Left forelimb (tissue), 1 donor: ENCODE measurements at places on chromosomes 1 and 21.

DNA sequence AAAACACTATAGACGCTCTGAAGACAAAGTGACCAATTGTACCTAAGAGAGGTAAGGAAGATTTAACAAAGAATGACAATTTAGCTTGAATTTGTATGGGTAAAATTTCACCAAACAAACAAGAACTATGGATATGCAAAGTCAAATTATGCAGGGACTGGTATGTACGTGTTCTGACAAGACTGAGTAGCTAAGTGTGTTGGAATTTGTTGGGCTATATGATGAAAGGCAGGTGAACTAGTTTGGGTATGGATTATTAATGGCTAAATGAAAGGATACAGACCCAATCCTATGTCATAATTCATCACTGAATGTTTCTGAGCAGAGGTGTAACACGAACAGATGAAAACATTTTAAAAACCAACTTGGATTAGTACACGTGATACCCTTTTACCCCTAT is 7.6 kb downstream of the DNTTIP2 start:
- no peak for DNase-seq

GRCh38 chr1:31647106-31647505 is 2.4 kb upstream of the PEF1 start:
- no peak for DNase-seq

DNA sequence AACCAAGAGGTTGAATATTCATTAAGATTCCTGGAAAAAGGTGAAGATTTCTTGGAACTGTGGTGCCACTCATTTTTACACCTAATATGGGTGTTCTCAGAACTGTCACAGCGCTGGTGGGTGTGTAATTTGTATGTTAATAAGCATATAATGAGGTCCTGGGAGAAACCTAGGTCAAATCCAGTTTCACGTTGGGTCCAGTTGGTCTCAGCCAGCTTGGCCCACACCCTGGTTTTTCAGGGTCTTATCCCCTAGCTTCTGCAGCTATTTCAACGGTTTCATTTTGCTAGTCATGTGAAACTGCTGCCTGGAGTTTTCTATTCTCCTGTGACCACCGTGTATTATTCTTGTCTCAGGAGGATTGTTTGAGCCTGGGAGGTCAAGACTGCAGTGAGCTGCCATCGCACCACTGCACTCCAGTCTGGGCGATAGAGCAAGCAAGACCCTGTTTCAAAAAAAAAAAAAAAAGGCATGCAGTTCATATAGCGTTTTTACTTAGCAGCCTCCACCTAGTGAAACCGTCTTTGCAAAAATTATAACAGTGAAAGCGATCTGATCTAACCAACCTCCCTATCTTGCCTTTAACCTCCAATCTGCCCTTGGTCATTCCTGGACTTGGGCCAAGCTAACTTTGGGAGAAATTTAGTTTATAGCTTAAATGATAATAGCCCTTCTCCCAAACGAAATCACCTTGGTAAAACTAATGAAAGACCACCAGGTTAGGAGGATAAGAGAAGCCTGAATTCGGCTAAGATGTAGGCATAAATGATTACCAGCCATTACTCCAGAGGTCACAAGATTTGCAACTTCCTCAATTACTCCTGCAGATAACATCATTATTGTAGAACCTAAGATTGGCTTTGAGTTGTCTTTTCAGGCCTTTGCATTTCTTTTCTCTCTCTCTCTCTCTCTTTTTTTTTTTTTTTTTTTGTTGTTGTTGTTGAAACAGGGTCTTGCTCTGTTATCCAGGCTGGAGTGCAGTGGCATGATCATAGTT is 44.0 kb downstream of the PTAFR start:
- DNase-seq = no peak

GRCh38 chr1:207313131-207313530 is 8.3 kb upstream of the CD55 start:
- no peak for DNase-seq

GRCh38 chr1:154342836-154343472 is 17.6 kb downstream of the ATP8B2 start:
- DNase-seq = no peak

- DNase-seq = peak; percentile 77
Observed at GRCh38 chr1:156750711-156751450, 594 bp downstream of the HDGF start.

- no peak for DNase-seq
Observed at GRCh38 chr1:200243042-200243437, 166.8 kb downstream of the ZNF281 start.

GRCh38 chr1:54273092-54273794 is 73.3 kb downstream of the MRPL37 start:
- DNase-seq = peak; percentile 85

- no peak for DNase-seq
Observed at GRCh38 chr1:242703467-242703866, 179.0 kb upstream of the PLD5 start.

GRCh38 chr1:23084880-23085279 is 65.6 kb downstream of the KDM1A start:
- DNase-seq = no peak

DNA sequence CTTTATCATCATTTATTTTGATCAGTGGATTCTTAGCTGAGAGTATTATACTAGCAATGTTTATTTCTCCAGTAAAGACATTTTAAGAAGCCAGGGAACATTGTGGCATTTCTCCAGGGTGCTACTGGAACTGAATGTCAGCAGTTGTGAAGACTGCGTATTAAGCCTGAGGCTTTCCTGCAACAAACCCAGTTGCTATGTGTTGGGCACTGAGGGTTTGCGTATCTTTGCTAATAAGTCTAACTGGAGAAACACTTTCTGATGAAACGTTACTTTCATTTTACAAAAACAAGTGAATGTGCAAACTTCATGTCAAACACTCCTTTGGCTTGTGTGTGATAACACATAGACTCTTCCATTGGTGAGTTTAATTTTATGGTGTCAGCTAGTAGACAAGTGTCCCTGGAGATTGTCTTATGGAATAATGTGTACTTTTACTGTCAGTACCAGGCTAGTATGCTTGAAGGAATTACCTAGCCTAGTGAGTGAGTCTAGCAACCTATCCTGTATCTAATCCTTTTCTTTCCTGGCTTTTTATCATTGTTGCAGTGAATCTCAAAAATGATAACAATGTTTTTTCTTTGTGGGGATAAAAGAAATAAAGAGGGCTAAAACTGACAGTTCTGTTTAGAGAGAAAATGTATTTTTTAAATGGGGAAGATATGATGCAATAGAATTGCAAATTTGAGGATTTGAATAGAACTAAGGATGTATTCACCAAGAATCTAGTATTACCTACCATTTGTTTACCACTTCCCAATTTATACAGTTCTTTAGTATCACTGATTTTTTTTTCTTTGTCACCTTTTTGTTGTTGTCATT is 70.1 kb downstream of the MTR start:
- no peak for DNase-seq

- DNase-seq = no peak
Observed at GRCh38 chr1:30892671-30893073, 15.9 kb downstream of the SDC3 start.

- no peak for DNase-seq
Observed at GRCh38 chr1:226436472-226436854, 28.6 kb upstream of the PARP1 start.

DNA sequence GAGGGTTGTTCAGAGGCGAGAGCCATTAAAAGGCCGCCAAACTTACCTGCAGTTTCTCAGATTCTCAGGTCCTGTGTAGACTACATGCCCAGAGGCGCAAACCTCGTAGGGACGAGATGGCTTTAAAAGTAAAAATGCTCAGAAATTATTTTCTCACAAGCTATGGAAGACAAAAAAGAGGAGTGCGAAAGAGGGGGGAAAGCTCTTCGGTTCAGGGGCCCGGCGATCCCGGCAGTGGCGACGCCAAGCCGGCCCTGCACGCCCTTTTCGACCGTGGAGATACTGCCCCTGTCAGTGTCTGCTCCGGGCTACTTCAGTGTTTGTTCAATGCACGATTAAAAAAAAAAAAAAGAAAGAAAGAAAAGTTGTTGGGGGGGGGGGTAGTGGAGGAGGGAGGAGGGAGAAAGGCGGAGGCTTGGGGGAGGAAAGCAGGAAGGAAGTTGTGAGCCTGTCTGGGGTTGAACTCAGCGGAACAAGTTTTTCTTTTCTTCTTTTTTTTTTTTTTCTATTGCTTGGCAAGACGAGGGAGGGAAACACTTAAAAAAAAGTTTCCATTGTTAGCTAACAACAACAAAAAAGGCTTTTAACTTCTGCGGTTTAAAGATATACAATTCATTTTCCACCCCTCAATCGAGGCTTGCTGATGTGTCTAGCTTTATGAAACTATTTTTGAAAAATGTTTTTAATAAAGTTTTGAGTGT is at the start of gene ITPKB:
Gene ITPKB, minus strand, starts transcription at position 288 of the 701 bp plus-strand sequence. CDS start 1,824 bp downstream, outside the sequence.
- peak; percentile 74 for DNase-seq

DNA sequence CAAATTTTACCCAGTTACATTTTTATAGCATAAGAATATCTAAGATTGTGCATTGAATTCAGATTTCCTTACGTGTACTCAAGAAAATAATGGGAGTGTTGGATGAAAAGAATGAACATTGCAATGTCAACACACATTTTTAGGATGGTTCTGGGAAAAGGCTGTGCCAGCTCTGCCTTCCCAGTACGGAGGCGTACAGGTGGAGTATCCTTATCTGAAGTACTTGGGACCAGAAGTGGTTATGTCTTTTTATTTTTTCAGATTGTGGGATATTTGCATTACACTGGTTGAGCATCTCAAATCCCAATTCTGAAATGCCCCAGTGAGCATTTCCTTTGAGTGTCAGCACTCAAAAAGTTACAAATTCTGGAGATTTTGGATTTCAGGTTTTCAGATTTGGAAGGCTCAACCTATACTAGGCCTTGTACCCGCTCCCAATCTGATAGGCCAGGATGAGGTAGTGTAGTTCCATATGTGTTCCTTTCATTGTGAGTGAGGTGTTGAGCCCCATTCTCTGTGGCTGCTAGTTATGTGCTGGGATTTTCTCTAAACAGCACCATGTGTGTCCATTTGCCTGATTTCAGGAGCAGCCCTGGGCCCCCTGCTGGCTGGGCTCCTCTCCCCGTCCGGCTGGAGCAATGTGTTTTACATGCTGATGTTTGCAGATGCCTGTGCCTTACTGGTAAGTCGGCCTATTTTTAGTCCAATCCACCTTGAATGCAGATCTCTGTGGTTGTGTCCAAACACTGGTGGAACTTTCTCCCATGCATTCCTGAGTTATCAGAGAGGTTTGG is 60.8 kb downstream of the SLC37A1 start:
- peak; percentile 56 for DNase-seq

- DNase-seq = no peak
Observed at GRCh38 chr1:18191481-18192155, 84.0 kb downstream of the IGSF21 start.

- DNase-seq = no peak
Observed at GRCh38 chr1:46592823-46593222, 11.2 kb downstream of the MKNK1 start.

DNA sequence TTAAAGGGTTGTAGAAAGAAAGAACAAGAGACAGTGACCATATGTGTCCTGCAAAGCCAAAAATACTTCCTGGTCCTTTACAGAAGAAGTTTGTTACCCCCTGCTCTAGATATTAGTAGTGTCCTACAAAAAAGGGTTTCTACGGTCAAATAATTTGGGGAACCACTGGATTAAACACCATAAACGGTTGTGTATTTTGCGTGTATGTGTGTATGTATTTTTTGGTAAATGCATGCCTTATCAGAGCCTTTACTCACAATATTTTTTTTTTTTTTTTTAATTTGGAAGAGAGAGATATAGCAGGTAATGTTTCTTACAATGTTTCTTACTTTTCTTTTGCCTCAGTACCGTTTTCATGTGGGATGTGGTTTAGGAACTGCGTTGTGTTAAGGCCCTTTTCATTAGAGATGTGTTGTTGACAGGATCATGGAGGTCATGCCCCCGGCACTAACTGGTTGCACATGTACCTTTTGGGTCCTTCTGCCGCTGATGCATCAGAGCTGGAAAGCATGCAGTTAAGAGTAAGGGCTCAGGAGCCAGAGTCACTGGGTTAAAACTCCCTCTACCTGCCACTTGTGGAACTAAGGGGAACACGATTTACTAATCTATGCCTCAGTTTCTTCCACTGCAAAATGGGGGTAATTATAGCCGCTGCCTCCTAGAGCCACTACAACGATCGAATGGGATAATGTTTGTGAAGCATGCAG is 234.6 kb upstream of the KAZN start:
- no peak for DNase-seq

DNA sequence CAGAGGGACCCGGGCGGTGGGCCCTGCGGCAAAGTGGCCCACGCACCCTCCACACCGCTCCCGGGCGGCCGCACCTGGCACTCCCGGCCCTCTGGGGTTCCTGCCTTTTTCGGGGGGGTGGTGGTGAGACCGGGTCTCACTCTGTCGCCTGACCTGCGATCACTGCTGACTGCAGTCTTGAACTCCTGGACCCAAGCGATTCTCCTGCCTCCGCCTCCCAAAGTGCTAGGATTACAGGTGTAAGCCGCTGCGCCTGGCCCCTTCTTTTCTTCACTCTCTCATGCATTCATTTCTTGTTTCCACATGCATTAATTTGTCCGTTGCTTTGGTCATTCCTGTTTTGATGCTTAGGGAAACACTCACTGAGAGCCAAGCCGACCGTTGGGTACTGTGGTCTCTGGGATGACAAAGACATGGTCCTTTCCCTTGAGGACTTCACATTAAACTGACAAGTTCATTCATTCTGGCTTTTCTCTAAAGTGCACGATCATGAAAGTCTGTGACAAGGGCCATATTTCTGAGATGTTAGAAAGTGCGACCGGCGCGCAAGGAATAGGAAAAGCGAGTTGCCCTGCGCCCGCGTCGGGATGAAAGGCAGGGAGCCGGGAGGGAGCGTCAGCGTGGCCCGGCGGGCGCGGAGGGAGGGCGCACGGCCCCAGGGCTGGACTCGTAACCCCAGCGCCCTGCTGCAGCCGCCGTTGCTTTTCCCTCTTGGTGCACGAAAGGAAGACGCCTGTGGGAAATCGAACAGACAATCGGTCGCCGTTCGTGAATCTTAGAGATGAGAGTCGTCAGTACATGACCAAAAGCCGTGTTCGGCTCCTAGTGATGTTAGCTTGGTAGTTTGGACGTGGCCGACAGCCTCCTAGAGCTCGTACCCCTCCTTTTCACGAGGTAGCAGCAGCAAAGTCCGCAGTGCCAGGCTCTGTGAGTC is 1.0 kb upstream of the MCOLN2 start:
- no peak for DNase-seq

DNA sequence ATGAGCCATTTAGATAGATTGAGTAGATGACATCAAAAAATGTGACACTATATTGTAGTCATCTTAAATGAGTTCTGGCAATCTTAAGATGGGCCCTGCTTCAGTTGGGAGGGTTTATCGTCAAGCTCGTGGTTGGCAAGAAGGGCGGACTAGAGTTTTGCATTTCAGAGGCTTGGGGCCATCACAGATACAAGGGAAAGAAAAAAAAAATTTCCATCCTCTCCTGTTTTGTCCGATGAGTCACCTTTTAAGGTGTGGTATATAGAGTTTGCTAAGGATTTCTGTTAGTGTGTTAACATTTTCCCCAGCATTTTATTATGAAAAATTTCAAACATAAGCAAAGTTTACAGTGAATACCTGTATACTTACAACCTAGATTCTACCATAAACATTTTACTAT is 31.8 kb upstream of the KCNQ4 start:
- DNase-seq = no peak

DNA sequence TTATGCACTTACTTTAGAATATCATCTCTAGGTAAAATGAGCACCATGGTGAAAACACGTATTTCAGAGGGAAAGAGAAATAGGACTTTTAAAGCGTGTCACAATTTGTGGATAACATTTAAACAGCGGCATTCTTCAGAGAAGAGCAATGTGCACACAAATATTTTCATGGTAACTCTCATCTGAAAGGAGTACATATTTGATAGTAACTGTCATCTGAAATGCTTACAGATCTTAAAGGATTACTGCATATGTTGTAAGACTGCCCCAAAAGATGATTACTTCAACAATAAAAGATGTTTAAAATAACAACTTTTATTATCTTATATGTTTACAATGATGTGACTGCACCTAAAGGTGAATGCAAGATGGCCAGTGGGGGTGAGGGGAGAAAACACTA is 408.8 kb downstream of the PLA2G4A start:
- no peak for DNase-seq

- no peak for DNase-seq
Observed at GRCh38 chr1:229843627-229844238, 217.7 kb downstream of the URB2 start.
